Activated T-cell treated with anti-CD3 and anti-CD28 coated beads for 1 hour (primary cell): ENCODE measurements at places on chromosomes 6 and 20.

GRCh38 chr6:31705931-31706330 lies 735 bp upstream of the LY6G6F start:
- no peak for DNase-seq

DNA sequence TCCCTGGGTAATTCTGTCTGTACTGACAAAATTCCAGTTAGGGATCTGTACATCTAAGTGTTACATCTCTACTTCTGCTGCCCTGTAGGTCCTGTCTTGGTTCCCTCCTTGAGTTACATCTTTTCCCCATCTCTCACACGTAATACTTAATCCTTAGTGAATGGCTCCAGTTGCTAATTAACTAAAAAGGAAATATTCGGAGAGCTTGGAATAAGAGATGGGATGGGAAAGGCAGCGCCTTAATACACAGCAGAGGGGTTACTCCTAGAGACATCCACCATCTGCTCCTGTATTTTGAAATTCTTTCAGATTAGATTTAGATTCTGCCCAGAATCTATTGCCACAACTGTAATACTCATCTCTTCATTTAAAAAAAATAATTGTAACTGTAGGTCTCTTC lies 384.0 kb downstream of the SAMD5 start:
- no peak for DNase-seq

DNA sequence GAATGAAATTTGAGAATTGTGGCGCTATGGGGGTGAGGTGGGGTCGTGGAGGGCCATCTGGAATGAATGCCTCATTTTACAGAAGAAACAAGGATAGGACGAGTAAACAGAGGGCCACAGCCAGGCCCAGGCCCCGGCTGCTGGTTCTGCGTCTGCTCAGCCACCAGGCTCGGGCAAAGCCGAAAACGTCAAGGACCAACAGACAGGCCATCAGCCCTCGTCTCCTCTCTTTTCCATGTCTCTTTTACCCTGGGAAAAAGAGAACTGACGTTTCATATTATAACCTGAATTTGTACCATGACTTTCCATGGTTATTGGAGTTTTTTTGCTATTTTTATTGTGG lies 212.4 kb upstream of the ARID1B start:
- no peak for DNase-seq

DNA sequence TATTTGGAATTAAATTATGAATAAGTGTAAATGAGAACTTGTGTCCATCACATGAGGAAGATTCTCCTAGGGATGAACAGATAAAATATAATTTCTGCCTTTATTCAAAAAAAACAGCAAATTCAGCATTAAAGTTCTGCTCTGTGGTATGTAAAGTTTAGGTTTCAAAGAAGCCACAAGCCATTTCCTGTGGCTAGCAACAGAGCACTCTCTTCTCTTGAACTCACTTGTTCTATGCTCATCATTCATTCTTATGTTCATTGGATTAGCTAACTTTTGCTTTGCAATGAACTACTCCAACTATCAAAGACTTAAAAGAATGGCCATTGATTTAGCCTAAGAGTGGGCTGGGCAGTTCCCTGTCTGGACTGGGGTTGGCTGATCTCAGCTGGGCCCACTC lies 20.8 kb upstream of the SNRPB2 start:
- no peak for DNase-seq

GRCh38 chr6:84242265-84242664 lies 14.8 kb upstream of the CEP162 start:
- no peak for DNase-seq

DNA sequence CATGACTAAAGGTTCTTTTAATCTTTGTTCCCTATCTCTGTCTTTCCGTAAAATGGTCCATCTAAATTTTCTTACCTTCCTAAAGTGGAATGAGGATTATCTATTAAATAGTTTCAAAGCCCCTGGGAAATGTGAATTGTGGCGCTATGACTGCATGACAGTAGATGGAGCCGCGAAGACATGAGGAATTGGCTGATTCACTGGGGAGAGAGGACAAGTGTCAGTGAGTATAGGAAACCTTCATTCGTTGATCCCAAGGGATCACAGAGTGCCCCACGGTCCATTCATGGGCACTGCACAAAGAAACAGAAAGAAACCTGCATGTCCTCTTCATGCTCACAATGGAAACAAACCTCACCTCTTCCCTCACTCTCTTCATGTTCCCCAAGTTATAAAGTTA lies 479.3 kb upstream of the BTBD3 start:
- DNase-seq, result no peak

DNA sequence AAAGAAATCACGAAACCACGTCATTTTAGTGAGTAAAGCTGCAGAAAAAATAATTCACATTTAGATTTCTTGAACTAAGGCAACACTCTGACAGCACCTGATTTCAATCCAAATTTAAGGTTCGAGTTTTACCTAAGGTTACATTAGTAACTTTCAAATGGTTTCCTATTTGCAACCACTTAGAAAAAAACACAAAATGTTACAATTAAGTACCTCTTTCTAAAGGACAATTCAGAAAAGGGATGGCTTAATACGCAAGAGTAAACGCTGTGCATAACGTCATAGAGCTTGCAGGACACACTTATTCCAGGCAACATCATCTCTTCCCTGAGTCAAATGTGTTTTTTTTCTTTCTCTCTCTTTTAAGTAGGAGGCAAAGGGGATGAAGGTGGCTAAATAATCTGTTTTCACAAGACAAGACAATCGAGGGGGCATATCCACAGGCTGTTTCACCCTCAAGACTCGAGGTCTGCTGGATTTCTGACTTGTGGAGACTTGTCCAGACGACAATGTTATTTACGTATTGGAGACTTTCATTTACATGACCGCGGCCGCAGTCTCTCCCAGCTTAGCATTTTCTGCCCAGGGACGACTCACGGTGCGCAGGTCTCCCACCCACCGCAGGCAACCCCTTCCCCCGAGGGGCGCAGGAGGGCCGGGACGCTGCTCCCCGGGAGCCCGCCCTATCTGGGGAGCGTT lies 86.0 kb downstream of the SESN1 start:
- DNase-seq, result no peak

DNA sequence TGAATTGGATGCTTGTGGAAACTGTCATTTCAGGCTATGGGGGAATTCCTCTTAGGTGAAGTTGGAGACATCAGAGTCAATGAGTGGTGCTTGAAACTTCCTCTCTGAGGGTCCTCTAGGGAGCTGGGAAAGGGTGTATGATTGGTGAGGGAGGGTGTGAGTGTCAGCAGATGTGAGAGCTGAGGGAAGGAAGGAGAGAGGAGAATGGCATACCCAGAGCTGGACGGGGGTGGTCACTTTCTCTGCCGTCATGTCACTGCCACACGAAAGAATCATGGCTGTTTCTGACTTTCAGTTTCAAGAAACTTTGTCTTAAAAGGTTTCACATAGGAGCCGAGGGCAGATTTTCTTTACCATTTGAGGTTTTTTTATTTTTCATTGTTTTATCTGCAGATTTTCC lies 50.3 kb downstream of the DEK start:
- no peak for DNase-seq
